Inflammatory macrophage treated with lipopolysaccharide for 4 hours (primary cell): ENCODE measurements at places on chromosomes 1 and 21.

DNA sequence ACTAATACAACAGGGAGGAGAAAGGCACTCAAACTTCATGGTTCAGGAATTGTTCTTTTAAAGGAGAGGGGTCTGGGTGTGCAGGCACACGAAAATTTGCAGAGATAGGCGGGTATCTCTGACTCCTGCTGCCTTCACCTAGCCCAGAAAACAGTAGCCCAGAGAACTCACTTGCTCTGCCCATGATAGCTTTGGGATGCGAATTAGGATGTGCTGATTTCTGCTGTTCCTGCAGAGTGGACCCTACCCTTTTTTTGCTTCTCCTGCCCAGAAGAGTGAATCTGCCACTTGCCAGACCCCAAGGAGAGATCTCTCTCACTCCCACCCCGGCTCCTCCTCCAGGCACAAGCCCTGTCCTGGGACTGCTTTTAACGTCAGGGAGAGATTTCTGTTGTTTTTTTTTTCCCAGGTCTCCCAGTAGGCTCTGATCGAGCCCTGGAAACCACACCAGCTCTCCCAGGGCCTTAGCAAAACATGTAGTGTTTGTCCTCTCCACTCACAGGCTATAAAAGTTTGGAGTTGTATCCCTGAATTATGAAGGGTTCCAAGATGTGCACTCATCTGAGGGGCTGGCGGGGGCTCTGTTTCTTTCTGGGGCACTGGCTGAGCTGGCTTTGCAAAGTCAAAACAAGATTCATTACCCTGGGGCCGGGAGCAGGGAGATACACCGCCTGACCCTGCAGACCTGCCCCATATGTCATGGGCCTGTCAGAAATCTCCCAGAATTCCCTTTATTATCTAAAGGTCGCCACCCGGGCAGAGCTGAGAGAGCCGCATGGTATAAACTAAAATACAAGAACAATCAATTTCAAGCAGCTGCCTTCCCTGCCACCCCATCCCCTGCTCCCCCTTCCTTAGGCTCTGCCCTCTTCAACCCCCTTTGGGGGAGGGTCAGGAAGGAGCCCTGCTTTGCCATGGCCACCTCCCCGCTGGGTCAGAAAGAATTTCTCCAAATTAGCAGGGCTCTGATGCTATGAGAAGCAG, 17.9 kb downstream of the PLXNA2 start:
- DNase-seq: no peak

- DNase-seq: peak; percentile 40
These were observed 4.2 kb downstream of the OR6K3 start for GRCh38 chr1:158716335-158716734.

GRCh38 chr1:119679223-119679622, 31.2 kb upstream of the ZNF697 start:
- DNase-seq: no peak

- DNase-seq: peak; percentile 81
These were observed 1.3 kb downstream of the SMG5 start for GRCh38 chr1:156281281-156281680.

DNA sequence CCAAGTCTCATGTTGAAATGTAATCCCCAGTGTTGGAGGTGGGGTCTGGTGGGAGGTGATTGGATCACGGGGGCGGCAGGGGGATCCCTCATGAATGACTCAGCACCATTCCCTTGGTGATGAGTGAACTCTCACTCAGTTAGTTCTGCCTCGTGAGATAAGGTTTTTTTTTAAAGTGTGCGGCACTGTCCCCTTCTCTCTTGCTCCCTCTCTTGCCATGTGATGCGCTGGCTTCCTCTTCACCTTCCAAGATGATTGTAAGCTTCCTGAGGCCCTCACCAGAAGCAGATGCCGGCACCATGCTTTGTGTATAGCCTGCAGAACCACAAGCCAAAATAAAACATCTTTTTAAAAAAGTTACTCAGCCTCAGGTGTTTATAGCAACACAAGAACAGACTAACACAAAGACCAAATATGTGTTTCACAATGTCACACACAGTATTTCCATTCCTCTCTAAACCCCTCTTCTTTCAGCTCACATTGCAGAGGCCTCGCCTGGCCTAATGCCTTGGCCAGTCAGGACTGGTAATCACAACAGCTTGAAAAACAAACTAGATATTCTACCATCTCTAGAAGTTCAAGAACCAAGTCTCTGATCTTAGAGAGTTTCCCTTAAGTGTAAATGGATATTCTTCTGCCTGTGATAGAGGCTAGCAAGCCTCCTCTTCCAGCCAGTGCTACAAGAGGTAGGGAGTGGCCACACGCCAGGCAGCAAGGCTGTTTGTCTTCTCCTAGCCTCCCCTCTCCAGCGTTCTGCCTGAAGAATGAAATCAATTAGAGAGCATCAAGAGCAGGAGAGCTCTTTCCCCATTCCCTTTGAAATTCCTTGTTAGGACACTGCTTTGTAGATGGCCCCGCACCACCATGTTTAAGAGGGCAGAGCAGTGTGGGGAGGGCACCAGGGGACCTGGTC, 19.6 kb upstream of the RAP1A start:
- DNase-seq: no peak

- peak; percentile 95 for DNase-seq
These were observed 5.5 kb upstream of the TEDDM1 start for GRCh38 chr1:182406012-182406411.

GRCh38 chr1:203556047-203556851, 62.3 kb downstream of the OPTC start:
- no peak for DNase-seq

DNA sequence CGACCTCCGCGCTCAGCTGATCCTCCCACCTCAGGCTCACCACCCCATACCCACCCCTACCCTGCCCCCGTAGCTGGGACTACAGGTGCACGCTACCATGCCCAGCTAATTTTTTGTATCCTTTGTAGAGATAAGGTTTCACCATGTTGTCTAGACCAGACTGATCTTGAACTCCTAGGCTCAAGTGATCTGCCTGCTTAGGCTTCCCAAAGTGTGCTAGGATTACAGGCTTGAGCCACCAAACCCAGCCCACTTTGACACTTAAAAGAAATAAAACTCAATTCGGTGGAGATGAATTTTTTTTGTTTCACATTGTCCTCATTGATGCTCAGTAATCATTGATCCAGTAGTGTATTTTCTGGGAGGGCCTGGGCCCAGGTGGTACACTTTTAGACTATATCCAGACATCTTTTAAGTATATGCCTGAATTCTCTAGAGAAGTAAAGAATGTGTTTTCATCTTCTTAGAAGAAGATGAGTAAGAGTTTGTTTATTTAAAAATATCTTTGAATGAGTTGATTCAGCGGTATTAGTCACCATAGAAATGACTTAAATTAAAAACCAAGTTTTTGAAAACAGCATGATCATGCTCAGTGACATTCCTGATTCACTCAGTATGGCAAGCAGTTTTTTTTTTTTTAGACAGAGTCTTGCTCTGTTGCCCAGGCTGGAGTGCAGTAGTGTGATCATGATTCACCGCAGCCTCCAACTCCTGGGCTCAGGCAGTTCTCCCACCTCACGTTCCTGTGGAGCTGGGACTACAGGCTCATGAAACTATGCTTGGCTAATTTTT, 57.8 kb downstream of the EPB41 start:
- DNase-seq: peak; percentile 15

DNA sequence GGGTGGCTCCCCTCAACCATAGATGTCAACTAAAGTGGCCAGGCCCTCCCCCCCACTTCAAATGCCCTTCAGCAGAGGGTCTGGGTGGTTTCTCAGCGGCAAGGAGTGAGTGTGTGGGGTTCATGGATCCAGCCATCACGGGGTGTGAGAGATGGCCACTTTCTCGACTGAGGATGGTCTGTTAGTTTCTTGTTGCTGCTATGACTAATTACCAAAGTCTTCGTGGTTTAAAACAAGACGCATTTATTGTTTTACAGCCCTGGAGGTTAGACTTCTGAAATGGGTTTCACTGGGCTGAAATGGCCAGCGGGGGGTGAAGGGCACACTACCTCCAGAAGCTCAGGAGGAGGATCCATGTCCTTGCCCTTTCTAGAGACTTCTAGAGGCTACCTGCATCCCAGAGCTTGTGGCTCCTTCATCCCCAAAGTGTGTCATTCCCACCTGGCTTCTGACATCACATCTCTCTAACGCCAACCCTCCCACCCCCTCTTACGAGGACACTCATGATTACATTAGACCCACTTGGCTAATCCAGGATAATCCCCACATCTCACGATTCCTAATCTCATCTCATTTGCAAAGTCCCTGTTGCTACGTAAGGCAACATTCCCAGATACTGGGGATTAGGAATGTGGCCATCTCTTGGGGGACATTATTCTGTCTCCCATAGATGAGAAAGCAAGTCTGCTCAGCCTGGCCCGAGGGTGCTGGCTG, 53.0 kb downstream of the EPHB2 start:
- no peak for DNase-seq

- DNase-seq: no peak
These were observed 27.8 kb downstream of the RAB3B start for GRCh38 chr1:51962486-51963356.

DNA sequence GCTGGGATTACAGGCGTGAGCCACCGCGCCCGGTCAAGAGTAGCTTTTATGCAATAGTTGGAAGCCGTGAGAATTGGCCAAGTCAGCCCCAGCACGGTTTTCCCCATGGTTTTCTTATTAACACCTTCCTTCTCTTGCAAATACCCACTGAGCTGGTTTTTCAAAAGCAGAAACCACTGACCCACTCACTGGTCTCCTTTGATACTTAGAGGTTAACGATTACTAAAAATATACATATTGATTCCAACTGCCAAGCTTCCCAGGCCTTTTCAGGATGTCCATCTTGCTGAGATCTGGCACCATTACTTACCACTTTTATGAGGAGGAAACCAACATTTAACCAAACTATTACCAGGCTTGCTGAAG, 25.9 kb upstream of the TARDBP start:
- DNase-seq: no peak

- no peak for DNase-seq
These were observed 4.6 kb upstream of the MAB21L3 start for GRCh38 chr1:116106646-116107045.

GRCh38 chr1:214473387-214473786, 78.0 kb downstream of the PTPN14 start:
- DNase-seq: no peak

GRCh38 chr21:33734291-33734690, 92.0 kb downstream of the ITSN1 start:
- no peak for DNase-seq

DNA sequence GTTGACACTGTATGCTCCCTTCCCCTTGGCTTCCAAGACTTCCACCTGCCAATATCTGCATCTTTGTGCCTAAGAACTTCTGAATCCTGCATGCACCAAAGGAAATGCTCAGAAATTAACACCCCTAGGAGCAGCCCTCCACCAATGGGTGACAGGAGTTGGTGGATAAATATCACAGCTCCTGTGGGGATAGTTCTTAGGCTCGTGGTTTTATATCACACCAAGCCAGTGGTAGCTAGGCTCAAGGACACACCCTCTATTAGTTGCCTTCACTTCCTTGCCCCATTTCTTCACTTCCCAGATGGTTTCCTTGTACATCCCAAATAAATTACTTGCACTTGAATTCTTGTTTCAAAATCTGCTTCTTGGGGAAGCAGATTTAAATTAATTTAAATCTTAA, 16.9 kb upstream of the CDC14A start:
- no peak for DNase-seq

- DNase-seq: no peak
These were observed 114.1 kb upstream of the CD34 start for GRCh38 chr1:208025031-208025430.

GRCh38 chr1:6053206-6053546, 7.5 kb downstream of the KCNAB2 start:
- no peak for DNase-seq

DNA sequence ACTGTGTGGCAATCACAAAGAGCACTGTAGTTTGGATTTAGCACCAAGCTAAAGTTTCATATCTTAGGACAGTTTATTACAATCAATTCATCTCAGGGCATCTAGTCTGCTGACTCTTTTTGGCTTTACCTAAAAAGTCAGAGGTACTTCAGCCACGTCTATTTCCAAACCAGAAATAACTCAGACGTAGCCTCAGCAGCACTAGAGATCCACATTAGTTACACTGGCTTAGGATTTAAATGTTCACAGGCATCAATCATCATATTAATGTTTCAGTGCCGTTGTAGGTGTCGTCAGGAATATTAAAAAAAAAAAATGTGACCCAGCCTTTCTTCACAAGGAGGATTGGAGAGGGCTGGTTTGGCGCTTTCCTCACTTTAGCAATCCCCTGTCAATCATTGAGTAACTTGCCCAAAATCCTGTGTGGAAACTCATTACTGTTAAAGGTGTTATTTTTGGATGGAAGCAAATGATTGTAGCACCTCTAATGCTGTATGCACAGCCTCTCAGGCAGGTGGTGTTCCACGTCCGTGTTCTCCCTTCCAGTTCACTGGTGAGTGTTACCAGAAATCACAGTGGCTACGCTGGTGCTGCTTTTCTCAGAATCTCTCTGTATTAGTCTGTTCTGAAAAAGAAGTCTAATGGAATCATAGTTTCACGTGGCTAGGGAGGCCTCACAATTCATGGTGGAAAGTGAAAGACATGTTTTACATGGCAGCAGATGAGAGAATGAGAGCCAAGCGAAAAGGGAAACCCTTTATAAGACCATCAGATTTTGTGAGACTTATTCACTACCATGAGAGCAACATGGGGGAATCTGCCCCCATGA, 45.4 kb downstream of the NEK7 start:
- DNase-seq: no peak

GRCh38 chr1:27520651-27521050, 30.7 kb upstream of the WASF2 start:
- no peak for DNase-seq

GRCh38 chr1:71362691-71363090, 281.9 kb upstream of the ZRANB2 start:
- DNase-seq: no peak

DNA sequence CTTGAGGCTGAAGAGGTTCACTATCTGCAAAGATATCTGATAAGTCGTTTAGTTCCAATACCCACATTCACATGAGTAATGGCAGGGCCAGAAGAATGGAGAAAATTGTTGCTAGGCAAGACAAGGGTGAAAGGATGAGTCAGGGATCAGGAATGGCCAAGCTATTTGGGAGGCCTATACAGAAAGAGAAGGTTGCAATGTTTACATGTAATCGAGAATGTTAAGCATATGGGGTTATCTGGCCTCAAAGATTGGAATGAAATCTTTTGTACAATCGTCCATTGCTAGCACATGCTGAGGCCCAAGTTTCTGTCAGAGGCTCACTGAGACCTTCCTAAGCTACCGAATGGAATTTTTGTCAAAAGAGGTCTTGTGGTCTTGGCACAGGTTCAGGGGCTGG, 299.9 kb upstream of the PLD5 start:
- no peak for DNase-seq
